ENCODE measurements at places on chromosomes 7 and 10.

DNA sequence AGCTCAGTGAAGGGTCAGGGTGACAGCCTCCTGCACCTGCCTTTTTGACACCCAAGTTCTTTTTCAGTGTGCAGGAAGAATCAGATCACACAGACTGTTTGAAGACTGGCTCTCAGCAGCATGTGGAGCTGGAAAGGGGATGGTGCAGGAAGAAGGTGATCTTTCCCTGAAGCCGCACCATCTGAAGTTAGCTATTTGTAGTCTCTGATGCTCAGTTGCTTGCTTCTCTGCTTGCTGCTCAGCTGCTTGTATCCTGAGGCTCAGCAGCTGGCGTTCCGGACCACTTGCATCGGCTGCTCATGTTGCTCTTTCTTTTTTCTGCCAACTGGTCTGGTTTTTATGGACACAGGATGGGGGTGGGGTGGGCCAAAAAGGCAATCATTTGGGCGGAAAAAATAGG lies 15.8 kb upstream of the DNMBP start:
- peak; percentile 89 for DNase-seq

DNA sequence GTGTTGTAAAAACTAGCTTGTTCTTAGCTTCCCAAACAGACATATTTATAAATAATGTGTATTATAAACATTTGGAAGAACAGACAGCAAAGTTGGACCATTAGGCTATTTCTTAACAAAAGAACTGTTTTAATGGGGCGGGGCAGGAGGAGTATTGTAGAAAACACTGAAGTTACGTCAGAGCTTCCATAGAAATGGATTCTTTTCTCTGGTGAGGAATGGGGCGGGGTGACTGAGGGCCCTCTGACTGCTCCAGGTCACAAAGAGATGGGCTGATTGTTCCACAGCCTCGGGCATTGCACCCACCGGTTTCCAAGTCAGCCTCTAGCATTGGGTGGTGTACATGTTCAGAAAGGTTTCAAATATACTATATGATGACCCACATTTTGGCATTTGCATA lies 36.8 kb upstream of the ADAM12 start:
- DNase-seq = no peak

DNA sequence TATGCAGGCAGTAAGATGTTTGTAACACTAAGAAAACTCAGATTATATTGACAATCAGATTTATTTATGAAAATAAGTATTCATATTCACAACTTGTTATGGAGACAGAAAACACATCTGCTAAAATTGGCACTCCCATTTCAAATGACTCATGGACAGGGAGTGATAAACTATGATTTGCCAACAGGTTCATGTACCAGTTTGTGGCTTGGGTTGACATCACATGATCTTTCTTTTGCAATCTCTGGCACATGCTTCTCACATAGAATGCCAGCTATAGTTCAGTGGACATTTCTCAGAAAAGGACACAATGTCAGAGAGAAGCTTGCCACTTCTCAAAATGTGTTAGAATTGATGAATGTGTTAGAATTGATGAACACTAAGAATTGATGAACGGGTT lies 663.2 kb upstream of the ANKRD30A start:
- DNase-seq = peak; percentile 84

DNA sequence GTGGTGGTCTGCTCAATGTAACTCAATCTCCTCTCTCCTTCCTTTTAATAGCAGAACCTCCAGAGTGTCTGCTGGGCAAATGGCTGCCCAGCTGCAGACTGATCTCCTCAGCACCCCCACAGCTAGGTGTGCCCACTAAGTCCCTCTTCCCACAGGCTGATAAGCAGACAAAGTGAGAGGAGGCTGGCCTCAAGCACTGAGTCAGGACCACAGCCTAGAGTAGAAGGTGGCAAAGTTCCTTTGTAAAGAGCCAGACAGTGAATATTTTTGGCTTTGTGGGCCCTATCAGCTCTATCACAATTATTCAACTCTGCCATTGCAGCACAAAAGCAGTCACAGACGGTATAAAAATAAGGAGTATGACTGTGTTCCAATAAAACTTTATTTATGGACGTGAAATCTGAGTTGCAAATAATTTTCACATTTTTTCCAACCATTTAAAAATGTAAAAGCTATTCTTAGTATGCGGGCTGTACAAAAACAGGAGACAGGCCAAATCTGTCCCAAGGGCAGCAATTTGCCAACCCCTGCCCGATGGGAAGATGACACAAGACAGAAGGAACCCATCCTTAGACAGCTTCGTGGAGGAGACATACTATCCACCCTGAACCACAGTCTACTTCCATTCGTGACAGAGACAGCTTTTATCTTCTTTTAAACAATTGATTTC lies 23.4 kb downstream of the JAZF1 start:
- DNase-seq = no peak

- DNase-seq = no peak
Measured at GRCh38 chr10:66844176-66844942, 81.5 kb upstream of the LRRTM3 start.

GRCh38 chr10:60849217-60849616 lies 70.9 kb downstream of the CDK1 start:
- DNase-seq = peak; percentile 40

GRCh38 chr10:79068562-79069324 lies at the start of gene ZMIZ1:
TSS of gene ZMIZ1 (plus strand) at chr10:79068966. CDS start at chr10:79201633, 132,667 bp downstream.
- DNase-seq = peak; percentile 93

DNA sequence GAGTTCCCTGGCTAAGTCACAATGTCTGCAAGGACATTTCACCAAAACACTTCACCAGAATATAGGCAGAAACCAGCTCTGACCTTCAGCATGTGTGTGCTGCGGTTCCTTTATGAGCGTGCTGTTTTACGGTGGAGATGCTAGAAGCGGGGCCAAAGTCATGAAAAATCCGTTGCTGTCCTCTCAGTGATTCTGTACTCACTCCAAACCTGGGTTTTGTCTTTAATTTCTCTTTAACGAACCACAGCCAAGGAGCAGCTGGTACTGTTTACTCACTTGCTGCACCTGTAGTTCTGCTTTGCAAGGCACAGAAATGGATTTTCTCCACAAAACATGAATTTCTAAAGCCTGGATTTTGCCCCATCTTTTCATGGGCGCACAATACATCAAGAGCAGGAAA lies 639.9 kb downstream of the PHTF2 start:
- no peak for DNase-seq

- DNase-seq = no peak
Measured at GRCh38 chr10:50951365-50951764, 65.9 kb upstream of the A1CF start.

- no peak for DNase-seq
Measured at GRCh38 chr10:86974484-86974883, 6.2 kb downstream of the ADIRF start.

DNA sequence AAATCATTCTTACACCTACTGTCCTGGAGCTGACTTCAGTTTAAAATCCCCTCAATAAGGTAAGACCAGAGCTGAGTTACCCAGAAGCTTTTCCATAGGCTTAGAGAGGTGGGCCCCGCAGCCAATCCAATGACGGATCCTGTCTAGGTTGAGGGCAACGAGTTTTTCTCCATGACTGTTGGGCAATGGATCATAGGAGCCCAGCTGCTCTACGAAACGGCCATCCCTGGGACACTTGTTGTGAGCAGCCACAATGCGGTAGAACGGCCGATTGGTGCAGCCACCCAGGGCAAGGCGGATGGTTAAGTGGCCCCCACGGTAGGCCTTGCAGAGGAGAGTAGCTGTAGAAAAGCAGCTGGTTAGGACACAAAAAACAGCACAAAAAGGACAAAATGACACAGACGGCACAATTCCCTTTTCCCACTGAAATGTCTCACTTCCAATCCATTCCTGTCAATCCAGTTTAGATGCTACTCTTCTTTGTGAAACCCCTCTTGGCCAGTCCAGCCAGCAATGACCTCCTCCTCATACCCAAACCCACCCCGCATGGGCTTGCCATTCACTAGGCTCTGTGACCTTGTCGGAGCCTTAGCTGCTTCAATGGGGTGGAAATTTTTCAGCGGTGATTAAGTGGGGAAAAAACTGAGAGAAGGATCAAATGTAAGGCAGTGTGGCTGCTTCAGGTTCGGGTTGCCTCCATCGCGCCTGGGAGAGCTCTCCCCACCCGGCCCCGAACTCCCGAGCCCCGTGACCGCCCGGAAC lies 580 bp downstream of the MRPS16 start:
- peak; percentile 51 for DNase-seq

- DNase-seq = no peak
Measured at GRCh38 chr10:42932735-42933447, 144.0 kb upstream of the RET start.

DNA sequence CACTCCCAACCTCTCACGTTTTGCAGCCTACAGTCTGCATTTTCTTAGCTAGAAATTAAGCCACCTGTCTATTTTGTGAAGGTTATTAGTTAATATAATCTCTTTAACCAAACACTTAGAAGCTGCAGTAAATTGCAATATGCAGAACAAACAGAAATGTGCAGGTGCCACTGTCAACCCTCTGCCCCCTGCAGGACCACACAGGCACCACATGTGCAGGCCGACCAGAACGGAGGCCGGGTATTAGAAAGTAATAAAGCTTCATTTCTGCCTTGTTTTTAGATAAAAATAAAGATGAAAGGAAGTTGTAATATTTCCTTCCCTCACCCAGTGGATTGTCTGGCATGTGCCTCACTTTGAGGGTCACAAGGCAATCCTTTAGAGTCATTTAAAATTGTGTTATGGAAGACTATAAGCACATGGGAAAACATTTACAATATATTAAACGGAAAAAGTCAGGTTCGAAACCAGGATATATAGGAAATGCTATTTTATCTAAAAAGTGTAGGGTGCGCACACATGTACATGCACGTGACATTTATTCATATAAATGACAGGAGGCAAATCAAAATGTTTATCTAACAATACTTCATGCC lies 158.2 kb downstream of the ARHGAP12 start:
- DNase-seq = no peak

- no peak for DNase-seq
Measured at GRCh38 chr10:131748831-131749766, 151.7 kb upstream of the PPP2R2D start.

DNA sequence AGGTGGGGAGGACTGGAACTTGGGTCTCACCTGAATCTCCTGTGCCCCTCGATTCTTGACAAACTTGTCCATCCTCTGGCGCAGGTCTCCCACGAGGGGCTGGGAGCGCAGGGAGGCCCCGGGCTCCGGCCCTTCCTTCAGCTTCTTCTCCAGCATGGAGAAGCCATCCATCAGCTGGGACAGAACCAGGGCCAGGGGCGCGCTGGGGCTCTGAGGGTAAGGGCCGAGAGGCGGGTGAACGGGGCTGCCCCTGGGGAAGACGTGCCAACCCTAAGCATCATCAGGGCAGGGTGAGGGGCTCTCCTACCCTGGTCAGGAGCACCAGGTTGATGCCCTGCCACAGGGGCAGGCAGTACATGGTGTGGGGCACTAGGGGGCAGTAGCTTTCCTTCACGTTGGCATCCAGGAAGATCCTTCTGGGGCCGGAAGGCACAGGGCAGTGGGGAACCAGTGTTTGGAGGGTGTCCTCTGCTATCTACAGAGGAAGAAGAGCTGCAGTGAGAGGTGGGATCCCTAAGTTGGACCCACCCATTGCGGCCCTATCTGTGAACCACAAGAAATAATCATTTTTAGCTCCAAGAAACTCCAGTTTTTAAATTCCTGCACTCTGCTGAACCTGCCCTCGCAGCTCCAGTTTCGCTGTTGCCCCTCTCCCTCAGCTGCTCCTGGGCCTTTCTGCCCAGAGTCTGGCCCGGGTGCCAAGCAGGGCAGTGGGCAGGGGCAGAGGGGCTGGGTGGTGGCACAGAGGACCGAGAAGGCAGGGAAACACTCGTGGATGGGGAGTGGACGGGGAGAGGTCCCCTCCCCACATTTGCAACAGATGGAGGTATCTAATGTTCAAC lies 10.8 kb upstream of the PYROXD2 start:
- peak; percentile 32 for DNase-seq

DNA sequence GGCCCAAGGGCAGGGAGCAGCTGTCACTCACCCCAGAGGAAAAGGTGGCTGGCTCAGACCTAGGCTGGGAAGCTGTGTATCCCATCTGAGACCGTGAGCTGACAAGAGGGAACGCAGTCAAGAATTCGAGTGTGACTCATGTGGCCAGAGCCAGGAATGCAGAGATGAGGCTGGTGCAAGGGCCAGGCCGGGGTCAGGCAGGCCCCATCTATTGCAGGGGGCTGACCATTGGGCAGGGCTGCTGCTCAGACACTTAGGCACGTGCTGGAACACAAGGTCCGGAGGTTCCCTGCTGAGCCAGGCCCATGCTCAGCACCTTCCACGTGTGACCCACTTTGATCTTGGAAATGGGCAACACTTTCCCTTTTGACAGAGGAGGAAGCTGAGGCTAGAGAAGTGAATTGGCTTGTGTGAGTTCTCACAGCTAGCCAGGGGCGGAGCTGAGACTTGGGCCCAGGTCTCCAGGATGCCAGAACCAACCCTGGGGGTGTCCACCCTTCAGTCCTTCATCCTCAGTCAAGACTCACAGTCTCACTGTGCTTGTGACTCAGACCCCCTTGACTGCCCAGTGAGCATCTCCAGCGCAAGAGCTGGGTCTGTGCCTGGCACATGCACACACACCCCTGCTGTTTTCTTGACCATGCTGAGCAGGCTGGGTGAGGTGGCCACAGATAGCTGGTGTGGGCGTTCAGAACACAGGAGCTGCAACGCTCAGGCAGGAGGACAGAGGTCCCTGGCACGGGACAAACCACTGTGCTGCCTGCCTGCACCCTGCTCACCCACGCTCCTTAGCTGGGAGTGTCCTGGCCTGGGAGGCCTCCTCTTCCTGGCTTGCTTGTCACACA lies 47.6 kb upstream of the PPIF start:
- DNase-seq = peak; percentile 91

DNA sequence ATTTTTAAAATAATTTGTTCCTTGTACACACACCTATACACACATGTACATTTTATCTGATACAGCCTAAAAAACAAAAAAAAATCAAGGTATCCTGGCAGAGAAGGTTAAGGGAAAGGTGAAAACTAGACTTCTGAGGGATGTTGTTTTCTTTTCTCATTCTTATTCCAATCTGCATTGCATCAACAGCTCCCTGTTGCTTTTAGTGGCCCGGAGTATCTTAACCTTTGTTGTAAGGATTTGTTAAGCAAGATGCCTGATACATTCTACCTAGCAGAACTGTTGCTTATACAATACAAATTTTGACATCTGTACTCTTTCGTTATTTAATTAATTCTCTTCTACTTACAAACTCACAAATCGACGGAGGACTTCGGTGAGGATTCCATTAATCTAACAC lies 167.4 kb downstream of the GNAI1 start:
- DNase-seq = no peak

Data from myocyte (in vitro differentiated cells).